ENCODE measurements at places on chromosomes 7 and 10.

- no peak for DNase-seq
These were observed 684.9 kb downstream of the SORCS1 start for GRCh38 chr10:106479636-106480035.

GRCh38 chr10:44558521-44558920 is 173.6 kb upstream of the CXCL12 start:
- no peak for DNase-seq

DNA sequence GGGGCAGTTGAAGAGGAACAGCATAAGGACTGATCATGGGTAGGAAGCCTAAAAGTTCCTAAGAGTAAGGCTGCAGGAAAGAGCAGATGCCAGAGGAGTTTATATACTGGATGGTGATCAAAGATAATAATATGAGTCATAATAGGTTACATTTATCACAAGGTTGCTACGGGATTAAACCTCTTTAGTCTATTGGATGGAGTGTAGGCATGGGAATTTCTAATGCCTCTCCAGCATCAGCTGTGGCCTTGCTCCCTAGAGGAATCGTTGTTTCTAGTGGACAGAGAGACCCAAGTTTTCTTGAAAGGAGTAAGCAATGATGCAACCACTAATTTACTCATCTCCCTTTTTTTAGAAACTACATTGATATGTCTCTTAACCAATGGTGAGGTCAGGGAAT is 213.4 kb downstream of the GPR37 start:
- no peak for DNase-seq

DNA sequence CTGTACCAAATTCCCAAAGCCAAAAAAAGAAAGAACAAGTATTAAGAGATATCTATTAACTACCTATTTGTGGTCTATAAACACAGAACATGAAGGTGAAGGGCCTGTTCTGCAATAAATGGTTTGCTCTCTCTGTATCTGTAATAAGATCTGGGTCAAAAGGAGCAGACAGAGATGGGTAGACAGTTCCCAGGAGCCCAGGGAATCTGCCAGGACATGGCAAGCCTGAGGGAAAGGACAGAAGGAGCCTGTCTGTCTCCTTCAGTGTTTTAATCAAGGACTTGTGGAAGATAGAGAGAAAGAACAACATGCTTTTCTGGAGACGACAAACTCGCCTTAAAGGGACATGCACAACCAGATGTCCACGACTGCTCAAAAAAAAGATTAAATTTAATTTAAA is 165.7 kb downstream of the ELMO1 start:
- no peak for DNase-seq

DNA sequence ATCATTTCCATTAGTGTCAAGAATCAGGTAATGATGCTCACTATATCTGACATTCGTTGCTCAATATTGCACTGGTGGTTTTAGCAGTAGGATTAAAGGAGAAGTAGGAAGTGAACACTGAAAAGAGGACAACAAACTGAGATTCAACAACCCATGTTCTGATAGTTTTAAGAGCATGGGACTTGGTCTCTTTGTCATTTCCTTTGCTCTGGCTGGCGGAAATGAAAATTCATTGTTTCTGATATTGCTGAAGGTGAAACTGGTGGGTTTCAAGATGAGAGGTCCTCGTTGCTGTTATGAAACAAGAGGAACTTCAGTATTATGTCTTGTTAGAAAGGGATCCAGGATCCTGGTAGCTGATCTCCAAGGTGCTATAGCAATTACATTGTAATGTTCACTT is 129.0 kb downstream of the DNAH11 start:
- DNase-seq, result peak; percentile 18

GRCh38 chr10:6602700-6603084 is 22.6 kb upstream of the PRKCQ start:
- DNase-seq, result no peak

GRCh38 chr10:75987616-75988015 is 556.2 kb downstream of the LRMDA start:
- no peak for DNase-seq

GRCh38 chr10:98168147-98168546 is 33.7 kb downstream of the R3HCC1L start:
- DNase-seq, result no peak

- no peak for DNase-seq
These were observed 30.0 kb upstream of the SRGN start for GRCh38 chr10:69057951-69058297.

DNA sequence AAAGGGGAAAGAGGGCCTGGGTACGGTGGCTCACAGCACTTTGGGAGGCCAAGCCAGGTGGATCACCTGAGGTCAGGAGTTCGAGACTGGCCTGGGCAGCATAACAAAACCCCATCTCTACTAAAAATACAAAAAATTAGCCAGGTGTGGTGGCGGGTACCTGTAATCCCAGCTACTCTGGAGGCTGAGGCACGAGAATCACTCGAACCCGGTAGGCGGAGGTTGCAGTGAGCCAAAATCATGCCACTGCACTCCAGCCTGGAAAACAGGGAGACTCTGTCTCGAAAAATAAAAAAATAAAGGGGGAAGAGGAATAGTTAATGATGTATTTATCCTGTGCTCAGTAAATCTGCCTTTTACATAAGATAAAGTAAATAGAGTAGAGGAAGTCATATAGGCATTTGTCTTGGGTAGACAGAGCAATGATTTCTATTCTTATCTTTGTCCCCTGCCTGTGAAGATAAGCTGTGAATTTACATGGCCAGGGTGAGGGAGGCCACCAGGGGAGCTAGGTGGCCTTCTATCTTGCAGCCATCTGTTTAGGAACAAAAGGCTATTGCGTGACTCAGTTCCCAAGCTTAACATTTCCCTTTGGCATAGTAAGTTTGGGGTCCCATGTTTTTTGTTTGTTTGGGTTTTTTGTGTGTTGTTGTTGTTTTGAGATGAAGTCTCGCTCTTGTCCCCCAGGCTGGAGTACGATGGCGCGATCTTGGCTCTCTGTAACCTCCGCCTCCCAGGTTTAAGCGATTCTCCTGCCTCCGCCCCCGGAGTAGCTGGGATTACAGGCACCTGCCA is 73.2 kb upstream of the GTF2I start:
- DNase-seq, result no peak

- DNase-seq, result no peak
These were observed 92.0 kb upstream of the GDF10 start for GRCh38 chr10:47207894-47208469.

- no peak for DNase-seq
These were observed 116.1 kb downstream of the PARD3 start for GRCh38 chr10:34698979-34699378.

- DNase-seq, result no peak
These were observed 15.5 kb upstream of the PHYH start for GRCh38 chr10:13315361-13315760.

DNA sequence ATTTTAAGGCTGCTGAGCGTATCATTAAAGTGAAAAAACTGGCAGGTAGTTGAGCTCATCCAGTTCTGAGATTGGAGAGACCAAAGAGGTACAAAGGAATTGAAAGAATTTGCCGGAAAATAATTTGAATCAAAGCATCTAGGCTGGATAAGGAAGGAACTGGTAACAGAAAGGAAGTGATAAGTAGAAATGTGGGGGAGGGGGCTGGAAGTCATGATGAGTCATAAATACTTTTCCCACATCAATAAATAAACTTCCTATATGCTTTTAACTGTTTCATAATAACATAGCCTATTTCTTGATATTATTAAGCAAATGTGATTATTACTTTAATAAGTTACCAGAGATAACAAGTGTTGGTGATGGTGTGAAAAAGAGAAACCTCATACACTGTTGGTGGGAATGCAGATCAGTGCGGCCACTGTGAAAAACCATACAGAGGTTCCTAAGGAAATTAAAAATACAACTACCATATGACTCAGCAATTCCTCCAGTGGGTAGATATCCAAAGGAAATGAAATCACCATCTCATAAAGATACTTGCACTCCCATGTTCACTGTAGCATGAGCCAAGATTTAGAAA is 27.0 kb downstream of the ZNF438 start:
- DNase-seq, result peak; percentile 63

GRCh38 chr10:128060341-128061250 is 65.6 kb downstream of the MKI67 start:
- no peak for DNase-seq

DNA sequence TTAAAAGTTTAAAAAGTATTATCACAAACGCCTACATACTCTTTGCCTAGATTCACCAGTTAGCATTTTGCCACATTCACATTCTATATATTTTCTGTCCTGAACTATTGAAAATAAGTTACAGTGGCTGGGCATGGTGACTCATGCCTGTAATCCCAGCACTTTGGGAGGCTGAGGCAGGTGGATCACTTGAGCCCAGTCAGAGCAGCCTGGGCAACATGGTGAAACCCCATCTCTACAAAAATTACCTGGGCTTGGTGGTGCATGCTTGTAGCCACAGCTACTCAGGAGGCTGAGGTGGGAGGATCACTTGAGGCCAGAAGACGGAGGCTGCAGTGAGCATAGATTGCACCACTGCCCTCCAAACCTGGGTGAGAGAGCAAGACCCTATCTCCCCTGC is 5.3 kb downstream of the ARPC1A start:
- DNase-seq, result no peak

- no peak for DNase-seq
These were observed 121.7 kb upstream of the TRIM24 start for GRCh38 chr7:138338361-138338760.

DNA sequence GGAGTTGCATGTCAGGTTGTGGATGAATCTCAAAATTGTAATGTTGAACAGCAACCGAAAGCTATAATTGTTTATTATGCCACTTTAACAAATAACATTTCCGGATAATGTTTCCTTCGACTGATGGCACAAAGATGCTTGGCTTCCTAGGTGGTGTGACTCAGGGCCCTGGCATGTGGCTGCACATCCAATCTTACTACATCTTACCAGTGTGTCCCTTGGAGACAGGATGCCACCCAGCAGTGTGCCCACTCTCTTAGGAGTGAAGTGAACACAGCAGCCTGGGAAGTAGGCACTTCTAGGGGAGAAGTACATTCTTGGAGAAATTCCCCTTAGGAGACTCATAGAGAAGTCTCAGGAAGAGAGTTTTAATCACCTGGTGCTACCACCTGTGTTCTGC is 33.0 kb upstream of the GPR26 start:
- no peak for DNase-seq

DNA sequence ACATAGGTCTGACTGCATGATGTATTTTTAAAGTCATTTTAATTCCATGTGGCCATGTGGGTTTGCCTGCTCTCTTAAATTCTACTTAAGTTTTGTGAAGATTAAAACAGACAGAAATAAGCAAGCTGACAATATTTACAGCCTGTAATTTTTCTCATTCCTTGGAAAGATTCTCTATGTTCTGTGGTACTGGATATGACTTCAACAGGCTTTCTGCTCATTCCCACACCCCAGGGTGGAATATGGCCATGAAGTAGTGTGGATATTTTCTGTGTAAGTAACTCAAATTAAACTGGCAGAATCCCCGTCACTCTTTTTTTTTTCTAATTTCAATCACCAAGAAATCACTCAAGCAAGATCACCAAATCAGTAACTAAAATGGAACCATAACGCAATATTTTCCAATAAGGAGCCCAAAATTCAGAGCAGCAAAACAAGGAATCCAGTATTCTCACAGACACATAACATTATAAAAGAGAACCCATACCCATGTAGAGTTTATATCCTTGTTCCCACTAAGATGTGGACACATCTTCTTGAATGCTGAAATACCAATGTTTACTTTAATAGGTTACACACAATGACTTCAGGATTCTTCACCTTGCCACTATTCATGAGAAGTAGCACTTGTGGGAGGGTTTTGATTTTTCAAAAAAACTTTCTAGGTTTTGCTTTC is 5.7 kb downstream of the HOXA5 start:
- no peak for DNase-seq

DNA sequence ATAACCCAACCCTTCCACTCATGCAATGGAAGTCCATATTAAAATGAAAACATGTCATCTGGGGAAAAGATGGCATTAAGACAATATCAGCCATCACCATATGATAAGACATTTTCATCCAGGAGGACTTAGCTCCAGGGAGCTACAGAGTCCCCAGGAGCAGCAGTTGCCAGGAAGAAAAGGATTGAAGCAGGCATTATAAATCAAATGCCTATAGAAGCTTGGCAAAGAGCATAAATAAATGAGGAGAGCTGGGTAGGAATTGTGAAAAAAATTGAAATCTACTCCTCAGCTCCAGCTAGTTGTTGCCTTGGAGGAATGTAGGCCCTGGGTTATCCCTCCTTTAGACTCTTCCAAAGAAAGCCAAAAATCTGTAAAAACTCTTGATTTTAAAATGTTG is 42.5 kb downstream of the FAM13C start:
- no peak for DNase-seq

DNA sequence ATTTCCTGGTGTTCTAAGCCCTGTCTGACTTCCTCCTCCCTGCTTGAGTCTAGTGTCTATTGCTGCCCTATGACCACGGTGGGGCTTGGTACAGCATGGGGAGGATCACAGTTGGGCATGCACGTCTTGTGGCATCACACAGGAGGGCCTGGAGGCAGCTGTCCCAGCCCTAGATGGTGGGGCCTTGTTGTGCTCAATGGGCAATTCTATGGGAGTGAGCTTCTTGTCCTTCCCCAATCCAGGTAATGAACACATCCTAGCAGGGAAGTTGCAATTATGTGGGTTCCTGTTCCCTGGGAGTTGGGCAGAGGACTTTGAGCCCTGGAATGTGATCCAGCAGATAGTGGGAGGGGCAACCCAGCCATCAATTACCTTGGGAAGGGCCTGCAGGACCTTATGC is 10.8 kb upstream of the FAM3C start:
- no peak for DNase-seq

DNA sequence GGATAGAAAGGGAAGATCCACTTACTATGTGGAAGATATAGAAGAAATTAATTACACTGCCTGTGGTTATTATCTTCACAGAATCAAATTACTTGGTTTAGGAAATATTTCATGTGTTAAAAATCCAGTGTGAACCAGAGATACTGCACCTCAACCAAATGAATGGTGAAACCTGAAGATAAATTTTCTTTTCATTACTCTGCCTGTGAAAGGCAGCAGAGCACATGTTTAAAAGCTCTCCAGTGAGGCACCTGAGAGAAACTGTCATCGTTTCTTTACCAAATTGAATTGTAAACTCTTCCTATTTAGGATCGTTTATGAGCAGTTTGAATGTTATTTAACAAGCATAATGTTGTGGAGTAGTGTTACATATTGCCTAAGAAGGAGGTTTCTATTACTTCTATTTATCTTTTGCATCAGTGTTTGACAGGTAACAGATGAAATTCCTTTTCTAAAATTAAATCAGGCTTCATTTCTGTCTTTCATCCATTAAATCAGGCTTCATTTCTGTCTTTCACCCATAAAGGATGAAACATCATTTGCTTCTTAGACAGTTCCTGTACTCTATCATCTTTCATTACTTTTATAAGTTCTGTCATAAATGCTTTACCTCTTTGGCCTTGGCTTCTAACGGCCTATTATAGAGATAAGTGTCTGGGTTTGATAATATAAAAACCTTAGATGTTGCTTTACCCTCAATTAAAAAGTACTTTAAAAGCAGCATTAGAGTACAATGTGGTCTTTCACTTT is 266.6 kb downstream of the NXPH1 start:
- no peak for DNase-seq

- no peak for DNase-seq
These were observed 411.4 kb downstream of the PAXIP1 start for GRCh38 chr7:154591544-154591943.

- DNase-seq, result no peak
These were observed 118.4 kb upstream of the WDR11 start for GRCh38 chr10:120732643-120733313.
